ENCODE measurements at places on chromosomes 4 and X.

- DNase-seq = no peak
Observed at GRCh38 chr4:46715468-46715867, 193.6 kb downstream of the COX7B2 start.

GRCh38 chr4:1969928-1970723 lies 38.6 kb downstream of the NELFA start:
- DNase-seq = no peak

DNA sequence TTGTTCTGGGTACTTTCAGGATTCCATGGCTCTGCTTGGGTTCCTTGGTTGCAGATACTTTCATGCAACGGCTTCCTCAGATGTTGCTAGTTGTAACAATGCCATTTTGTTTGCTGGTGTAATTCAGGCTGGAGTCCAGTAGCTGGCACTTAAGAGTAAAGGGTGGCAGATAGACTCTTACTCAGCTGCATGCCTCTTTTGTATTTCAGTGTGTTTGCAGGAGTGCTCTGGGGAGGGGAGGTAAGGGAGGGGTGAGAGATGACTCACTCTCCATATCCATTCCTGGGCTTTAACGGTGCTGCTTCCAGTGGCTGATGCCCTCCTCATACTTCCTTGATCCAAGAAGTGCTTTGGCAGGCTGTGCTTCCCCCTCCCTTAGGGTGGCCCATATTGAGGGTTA lies 155.2 kb downstream of the ZNF330 start:
- no peak for DNase-seq

DNA sequence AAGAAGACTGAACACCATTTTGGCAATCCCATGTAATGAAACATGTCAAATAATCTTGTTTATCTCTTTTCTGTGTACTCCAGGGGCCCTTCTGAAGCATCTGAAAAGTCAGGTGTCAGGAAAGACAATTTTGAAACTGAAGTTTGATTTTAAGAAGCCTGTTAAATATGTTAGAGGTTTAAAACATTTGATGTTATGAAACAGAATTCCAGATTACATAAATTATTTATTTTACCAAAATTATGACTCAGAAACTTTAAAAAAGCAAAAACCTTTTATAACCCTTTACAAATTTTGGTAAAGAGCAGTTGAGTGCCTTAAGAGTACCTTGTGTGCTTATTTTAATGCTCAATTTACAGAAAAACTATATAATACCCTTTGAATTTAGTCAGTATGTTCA lies 130.8 kb downstream of the PAPSS1 start:
- DNase-seq = no peak

DNA sequence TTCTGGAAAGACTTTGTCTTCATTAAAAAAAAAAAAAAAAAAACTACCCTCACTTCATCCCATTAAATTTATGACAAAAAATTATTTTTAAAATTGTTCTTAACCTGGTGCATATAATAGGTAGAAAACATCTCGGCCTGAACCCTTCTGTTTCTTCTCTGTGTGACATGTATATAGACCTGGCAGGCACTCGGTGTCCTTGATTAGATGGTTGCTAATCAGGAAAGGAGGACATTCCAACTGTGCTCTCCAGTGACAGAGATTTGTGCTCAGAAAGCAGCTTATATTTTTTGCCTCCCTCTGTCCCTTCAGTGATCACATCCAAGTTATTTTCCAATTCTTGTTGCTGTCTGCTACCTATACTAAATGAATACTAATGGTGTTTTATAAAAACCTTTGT lies 355.6 kb downstream of the CBLL2 start:
- no peak for DNase-seq

GRCh38 chrX:112736310-112736709 lies 56.6 kb upstream of the LHFPL1 start:
- no peak for DNase-seq

All from T-helper 22 cell (primary cell).